ENCODE measurements at places on chromosomes 3 and 15.

GRCh38 chr3:134009345-134010000 lies 20.3 kb downstream of the SLCO2A1 start:
- no peak for DNase-seq

DNA sequence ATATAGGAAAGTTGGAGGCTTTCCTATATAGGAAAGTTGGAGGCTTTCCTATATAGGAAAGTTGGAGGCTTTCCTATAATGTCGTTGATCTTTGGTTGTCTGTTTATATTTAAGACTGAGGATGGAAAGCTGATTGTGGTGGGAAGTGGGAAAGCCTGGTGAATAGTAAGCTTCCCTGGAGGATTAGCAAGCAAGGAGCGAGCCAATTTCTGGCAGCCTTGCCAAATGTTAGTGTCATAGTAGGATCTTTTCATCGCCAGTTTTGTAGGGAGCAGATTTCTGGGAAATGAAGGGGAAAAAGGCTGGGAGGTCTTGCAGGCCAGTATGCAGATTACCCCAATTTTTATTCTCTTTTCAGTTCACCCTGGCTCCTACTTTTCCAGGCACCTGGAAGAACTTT lies 39.9 kb upstream of the CCNL1 start:
- DNase-seq, result no peak

- DNase-seq, result no peak
Observed at GRCh38 chr3:182713743-182714517, 79.4 kb upstream of the ATP11B start.

- DNase-seq, result no peak
Observed at GRCh38 chr3:39501059-39501458, 33.6 kb downstream of the MOBP start.

DNA sequence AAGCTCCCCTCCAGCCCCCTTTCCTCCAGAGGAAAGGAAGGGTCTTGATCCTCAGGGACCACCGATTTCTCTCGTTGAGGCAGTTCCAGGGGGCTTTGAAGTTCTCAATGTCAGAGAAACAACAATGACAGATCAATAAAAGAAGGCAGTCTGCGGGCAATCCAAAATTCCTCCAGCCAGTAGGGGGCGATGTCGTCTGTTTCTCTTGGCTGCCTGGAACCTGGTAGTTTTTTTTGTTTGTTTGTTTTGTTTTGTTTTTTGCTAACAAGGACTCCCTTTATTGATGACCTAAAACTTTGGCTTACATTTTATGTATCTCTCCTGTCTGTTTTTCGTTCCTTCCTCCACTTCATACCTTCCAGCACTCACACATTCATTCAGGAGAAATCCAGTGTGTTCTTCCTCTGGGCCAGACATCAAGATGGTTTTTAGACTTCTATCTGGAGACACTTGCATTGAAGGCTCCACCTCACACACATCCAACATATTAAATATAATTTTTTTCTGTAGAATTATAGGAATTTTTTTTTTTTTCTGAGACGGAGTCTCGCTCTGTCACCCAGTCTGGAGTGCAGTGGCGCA lies 276.6 kb downstream of the RPLP1 start:
- DNase-seq, result peak; percentile 49

- DNase-seq, result no peak
Observed at GRCh38 chr3:124702950-124703349, 27.3 kb upstream of the UMPS start.

GRCh38 chr3:72460205-72461174 lies 387.8 kb downstream of the SHQ1 start:
- DNase-seq, result no peak

DNA sequence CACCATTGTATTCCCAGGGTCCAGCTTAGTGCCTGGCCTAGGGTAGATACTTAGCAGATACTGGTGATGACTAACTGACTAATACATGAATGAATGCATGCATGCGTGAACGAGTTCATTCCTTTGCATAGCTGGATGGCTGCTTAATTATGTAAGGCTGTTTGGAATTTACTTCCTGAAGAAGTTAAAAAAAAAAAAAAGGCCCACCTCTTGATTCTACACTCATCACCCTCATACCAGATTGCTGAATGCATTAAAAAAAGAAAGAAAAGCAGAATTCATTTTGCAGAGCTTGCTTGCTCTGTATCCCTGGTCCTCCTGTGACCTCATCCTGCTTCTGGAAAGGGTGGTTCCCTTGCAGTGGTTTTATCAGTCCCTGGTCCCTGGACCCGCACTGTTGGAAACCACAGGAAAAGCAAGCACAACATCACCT lies 277.6 kb upstream of the CFAP20DC start:
- DNase-seq, result no peak

GRCh38 chr3:38318766-38319671 lies 27.6 kb upstream of the XYLB start:
- no peak for DNase-seq

- DNase-seq, result no peak
Observed at GRCh38 chr3:105322570-105323273, 44.0 kb upstream of the ALCAM start.

- no peak for DNase-seq
Observed at GRCh38 chr3:101020351-101021015, 27.3 kb upstream of the ABI3BP start.

GRCh38 chr3:120926146-120926545 lies 18.1 kb downstream of the STXBP5L start:
- no peak for DNase-seq

GRCh38 chr3:101351829-101352228 lies 31.5 kb upstream of the IMPG2 start:
- no peak for DNase-seq

DNA sequence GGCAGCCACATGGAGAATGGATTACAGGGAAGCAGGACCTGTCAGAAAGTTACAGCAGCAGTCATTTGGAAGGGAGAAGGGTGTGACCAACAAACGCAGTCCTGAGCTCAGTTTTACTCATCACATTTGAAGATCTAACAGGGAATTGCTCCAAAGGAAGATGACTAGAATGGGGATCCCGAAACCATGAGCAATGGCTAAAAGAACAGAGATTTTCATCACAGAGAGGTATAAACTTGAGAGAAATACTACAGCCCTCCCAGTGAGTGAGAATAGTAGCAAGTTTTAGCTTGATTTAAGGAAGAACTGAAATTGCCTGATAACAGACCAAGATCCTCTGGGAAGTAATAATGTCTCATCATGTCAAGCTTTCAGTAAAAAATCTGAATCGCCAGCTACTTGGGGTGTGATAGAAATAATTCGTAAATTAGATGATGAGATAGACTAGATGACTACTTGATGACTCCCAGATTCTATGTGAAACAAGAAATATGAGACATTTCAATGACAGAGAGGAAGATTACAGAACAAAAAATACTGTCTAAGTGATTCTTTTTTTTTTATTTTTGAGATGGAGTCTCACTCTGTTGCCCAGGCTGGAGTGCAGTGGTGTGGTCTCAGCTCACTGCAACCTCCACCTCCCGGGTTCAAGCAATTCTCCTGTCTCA lies 16.9 kb downstream of the CD47 start:
- no peak for DNase-seq

GRCh38 chr3:44093531-44093930 lies 148.2 kb upstream of the TOPAZ1 start:
- DNase-seq, result no peak

DNA sequence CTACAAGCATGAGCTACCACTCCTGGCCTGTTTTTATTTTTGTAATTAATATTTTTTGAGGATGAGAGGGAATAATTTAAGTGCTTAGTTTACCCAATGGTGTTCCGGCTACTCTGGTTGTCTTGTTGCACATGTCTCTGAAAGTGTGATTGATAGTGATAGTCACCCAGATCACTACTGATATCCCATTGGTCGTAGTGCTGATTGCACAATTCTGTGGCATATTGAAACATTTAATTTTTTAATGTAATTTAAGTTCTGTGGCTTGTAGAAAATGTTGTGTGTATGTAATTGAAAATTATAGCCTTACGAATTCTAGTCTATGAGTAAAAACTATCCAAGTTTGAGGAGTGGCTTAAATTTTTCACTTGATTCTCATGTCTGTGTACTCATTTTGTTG lies 11.9 kb downstream of the ARIH2 start:
- no peak for DNase-seq

GRCh38 chr3:175297216-175297615 lies 438.1 kb downstream of the NAALADL2 start:
- DNase-seq, result no peak

DNA sequence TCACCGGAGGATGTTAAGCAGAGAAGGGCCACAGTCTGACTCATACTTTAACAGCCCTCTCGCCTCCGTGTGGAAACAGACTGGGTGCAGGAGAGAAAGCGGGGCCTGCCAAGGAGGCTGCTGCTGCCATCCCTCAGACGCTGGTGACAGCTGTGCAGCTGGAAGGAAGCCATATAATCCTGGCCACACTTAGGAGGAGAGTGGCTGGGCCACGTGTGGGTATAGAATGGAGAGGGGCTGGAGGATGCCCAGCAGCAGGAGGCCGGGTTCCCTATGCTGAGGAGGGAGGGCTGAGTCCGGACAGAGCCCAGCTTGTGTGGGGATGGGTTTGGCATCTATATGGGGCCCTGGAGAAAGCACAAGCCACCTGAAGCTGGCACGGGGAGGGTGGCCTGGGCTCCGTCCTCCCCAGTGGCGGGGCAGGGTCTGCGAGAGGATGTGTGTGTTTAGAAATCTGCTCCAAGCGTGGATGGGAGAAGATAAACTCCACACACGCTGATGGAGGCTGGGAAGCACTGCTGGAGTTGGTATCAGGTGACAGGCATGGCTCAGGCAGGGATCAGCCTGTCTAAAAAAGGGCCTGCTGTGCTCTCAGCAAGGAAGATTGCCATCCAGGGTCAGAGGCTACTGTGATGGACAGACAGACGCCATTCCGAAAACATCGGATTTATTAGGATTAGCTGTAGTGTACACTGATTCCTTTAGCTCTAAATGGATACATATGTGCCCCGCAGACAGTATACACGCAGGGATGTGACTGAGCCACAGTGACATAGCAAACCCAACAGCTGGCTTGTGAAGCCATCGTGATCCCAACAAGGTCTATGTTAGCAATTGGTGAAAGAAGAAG lies 15.9 kb downstream of the ABTB1 start:
- peak; percentile 5 for DNase-seq

DNA sequence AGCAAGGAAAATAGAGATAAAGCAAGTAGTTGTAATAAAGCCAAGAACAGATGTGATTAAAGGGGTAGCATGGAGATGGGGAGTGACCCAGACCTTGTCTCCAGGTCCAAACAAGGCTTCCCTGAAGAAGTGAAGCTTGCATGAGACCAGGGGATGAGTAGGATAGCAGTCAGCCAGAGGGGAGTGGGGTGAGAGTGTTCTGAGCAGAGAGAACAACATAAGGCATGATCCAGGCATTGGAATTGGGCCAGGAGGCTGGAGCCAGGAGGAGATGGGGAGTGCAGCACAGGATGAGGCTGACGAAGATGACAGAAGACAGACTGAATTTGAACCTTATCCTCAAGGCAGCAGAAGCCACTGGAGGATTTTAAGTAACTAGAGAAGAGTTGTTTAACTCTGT lies 7.2 kb downstream of the TMOD2 start:
- no peak for DNase-seq

- no peak for DNase-seq
Observed at GRCh38 chr15:32994810-32995424, 199.6 kb downstream of the FMN1 start.

DNA sequence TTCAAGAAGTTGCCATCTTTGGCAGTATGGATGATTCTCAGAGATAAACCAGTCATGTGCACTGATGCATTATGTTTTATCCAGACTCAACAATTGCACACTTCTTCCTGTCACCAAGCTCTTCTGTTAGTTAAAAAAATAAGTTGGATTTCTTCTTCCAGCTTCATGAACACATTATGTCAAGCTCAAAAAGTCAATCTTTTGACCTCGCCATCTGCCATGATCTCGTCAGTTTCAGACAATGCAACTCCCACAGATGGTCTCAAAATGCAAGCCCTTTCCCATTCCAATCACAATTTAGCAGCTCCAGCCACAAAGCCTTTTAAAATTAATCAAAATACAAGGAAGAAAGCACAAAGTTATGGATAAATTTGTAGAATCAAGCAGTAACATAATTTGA lies 42.8 kb downstream of the TFDP2 start:
- no peak for DNase-seq

DNA sequence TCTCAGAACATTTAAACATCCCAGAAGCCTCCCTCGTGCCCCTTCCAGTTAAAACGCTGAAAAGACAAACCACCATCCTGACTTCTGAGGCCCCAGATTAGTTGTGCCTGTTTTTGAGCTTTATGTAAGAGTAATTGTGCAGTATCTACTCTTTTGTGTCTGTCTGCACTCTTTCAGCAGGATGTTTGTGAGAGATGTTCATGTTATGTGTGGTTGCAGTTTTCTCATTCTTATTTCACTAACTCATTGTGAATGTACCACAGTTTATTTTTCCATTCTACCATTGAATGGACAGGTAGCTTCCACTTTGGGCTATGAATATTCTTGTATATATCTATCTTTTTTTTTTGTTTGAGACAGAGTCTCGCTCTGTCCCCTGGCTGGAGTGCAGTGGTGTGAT lies 40.3 kb downstream of the MINAR1 start:
- no peak for DNase-seq

GRCh38 chr3:127822682-127823425 lies 539 bp upstream of the MGLL start:
- peak; percentile 39 for DNase-seq

GRCh38 chr3:77169823-77170222 lies 129.9 kb downstream of the ROBO2 start:
- DNase-seq, result no peak

DNA sequence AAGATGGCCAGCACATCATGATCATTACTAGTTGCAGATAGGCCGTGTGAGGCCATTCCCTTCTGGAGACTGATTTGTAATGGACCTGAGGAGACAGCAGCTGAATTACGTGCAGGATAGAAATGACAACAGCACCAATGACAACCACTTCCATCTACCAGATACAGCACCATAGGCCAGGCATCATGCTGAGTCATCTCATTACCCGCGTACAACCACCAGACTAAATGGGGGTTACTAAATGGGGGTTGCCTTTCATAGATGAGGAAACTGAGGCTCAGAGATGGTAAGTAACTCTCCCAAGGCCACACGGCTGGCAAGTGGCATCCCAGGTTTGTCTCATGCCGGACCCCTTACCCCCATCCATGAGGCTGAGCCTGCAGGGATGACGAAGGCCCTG lies 32.8 kb upstream of the FAM107A start:
- DNase-seq, result no peak

DNA sequence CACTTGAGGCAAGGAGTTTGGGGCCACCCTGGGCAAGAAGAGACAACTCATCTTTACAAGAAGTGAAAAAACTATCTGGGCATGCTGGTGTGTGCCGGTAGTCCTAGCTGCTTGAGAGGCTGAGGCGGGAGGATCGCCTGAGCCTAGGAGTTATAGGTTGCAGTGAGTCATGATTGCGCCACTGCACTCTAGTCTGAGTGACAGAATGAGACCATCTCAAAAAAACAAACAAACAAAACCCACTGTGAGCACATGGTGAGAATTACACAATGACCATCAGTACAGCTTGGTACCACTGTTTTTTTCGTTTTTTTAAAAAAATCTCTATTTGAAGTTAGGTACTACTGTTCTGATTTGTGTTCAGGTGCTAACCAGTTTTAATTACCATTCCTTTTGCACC lies 13.6 kb downstream of the VPS39 start:
- no peak for DNase-seq
